K562 (cell line): ENCODE measurements at places on chromosomes 1 and 21. TPM values are rescaled to one million over a fixed set of nuclear protein-coding genes. Genes with fewer than 3 reads are reported as not detected.
A peak's percentile ranks its signal among the peaks of the same experiment; 100 is the strongest.

GRCh38 chr1:66542811-66543767 is 9.1 kb downstream of the SGIP1 start:
- DNase-seq, result no peak

DNA sequence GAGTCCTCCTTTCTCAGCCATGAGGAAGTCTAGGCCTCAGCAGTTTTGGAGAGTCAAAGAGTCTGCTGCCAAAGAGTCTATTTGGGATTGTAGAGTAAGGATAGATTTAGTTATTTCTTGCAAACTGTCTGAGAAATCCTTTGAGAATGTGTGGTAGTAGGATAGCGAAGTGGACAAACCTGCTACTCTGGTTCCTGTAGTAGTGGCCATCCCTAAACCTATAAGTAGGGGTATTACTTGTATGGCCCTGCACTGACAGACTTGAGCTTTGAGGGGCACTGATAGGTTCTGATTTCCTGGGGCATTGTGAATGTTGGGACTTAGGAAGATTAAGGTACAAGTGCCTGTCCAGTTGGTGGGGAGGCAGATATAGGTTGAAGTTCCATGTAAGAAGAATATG is 115.9 kb upstream of the SGIP1 start:
- no peak for DNase-seq

Gene BTG2
- 10.1 and 12.7 TPM in 2 replicates for polyA plus RNA-seq

Gene RXFP4
- polyA plus RNA-seq, result not detected in 2 replicates

DNA sequence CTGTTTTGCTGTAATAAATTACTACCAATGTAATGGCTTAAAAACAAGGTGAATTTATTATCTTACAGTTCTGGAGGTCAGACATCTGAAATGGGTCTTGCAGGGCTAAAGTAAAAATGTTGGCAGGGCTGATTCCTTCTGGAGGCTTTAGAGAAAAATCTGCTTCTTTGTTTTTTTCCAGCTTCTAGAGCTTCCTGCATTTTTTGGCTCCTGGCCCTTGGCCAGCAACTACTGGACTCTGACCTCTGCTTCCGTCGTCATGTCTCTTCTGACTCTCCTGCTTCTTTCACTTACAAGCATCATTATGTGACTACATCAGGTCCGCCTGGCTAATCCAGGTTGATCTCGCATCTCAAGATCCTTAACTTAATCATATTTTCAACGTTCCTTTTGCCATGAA is 350.9 kb downstream of the S1PR1 start:
- DNase-seq, result no peak

Gene AMPD1
- polyA plus RNA-seq, result 0.17 TPM in 1 of 2 replicates, not detected in the other

DNA sequence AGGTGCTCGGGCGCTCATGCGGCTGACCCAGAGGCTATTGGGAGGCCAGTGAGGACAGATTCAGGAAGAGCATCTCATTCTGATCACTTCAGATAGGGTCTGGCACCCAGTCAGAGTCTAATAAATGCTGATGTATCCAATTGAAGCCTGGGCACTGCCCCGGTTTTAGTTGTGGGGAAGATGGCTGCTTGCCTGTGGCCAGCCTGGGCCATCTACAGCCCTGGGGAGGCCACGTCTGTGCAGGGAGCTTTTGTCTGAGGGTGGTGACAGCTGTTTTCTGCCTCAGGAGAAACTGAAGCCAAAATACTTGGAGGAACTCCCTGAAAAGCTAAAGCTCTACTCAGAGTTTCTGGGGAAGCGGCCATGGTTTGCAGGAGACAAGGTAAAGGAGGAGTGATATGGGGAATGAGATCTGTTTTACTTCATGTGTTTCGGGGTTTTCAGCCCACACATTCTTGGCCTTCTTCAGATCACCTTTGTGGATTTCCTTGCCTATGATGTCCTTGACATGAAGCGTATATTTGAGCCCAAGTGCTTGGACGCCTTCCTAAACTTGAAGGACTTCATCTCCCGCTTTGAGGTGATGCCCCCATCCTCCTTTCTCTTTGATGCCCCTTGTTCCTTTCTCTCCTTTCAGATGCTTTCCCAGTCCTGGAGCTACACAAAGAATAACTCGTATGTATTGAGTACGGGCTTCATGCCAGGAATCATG is 2.8 kb downstream of the GSTM5 start:
- peak; percentile 4 for DNase-seq

DNA sequence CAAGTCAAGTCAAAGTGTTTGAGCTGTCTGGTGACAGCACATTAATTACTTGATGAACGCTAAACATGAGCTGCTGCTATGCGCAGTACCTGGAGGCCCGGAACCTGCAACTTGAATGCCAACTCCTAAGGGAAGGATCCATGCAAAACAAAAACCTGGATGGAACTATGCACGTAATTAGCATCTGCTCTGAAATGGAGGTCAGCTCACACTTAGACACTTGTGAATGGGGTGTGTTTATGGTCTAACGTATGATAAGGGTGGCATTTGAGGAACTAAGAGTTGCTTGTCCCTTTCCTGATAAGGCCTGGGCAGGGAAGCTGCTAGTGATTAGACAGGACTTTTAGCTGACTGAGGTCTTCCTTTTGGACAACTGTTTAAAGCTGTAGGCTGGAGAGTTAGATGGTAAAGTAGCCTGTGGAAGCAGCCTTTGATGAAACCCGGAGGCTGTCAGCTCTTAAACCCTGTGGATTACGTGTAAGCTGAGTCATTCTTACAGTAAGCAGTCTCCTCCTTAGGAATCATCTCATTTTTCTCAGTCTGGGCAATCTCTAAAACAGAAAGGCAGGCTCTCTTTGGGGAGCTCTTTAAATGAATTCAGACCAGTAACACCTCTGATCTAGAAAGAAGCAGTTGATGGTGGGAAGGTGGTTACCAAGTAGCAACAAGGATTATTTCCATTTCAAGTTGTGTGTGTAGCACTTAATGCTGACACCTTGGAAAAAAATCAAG is 6.8 kb downstream of the TENT5C start:
- peak; percentile 89 for DNase-seq

Gene IL19
- not detected in 2 replicates for polyA plus RNA-seq

GRCh38 chr1:40640314-40641076 is 25.0 kb downstream of the RIMS3 start:
- no peak for DNase-seq

Gene MUL1
- polyA plus RNA-seq, result 22.0 and 23.7 TPM in 2 replicates

- no peak for DNase-seq
Observed at GRCh38 chr1:195306281-195306680, 1302.0 kb downstream of the KCNT2 start.
